ENCODE measurements at places on chromosomes 4 and X.

GRCh38 chr4:12579172-12579571 is 905.0 kb downstream of the RAB28 start:
- no peak for DNase-seq

DNA sequence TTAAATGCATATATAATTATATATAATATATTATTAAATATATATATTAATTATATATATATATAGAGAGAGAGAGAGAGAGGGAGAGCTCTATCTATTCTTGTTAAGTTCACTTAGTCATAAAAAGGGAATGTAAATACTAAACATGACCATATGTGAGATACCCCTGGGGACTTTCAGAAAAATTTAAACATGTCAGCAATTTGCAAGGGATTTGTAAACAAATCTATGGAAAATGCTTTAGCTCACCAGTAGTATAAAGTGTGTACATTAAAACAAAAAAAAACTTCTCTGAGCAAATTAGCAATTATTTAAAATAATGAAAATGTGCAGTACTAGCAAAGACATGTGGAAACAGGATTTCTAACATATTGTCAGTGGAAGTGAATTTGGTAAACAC is 1755.5 kb downstream of the PCDH19 start:
- no peak for DNase-seq

GRCh38 chr4:112371361-112371760 is 74.2 kb downstream of the ALPK1 start:
- DNase-seq: no peak

- DNase-seq: peak; percentile 8
Measured at GRCh38 chrX:153973127-153974002, 811 bp downstream of the TMEM187 start.

DNA sequence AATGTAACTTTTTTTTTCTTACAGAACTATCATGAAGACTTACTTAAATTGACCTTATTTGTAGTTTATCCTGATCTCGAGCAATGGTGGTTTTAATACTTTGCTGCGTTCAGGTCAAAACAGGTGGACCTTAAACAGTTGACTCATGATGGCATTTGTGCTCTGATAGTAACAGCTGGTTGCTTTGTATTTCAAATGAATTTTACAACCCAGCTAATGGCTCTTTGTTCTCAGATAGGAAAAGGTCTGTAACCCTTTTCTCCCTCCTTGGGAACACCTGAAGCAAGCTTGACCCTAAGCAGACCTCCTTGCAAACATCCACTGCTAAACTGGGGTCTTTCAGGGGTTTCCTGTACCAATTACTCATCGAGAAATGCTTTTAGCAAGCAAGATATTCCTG is 79.2 kb downstream of the F11 start:
- DNase-seq: no peak

GRCh38 chrX:10892621-10893225 is 218.4 kb upstream of the HCCS start:
- no peak for DNase-seq

- DNase-seq: no peak
Measured at GRCh38 chrX:121579016-121579760, 531.8 kb downstream of the GLUD2 start.

DNA sequence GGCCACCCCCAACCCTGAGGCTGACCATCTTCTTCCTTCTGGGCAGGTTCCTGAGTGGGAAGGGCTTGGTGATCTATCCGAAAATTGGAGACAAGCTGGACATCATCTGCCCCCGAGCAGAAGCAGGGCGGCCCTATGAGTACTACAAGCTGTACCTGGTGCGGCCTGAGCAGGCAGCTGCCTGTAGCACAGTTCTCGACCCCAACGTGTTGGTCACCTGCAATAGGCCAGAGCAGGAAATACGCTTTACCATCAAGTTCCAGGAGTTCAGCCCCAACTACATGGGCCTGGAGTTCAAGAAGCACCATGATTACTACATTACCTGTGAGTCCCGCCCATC is 9.7 kb downstream of the EFNB1 start:
- no peak for DNase-seq

DNA sequence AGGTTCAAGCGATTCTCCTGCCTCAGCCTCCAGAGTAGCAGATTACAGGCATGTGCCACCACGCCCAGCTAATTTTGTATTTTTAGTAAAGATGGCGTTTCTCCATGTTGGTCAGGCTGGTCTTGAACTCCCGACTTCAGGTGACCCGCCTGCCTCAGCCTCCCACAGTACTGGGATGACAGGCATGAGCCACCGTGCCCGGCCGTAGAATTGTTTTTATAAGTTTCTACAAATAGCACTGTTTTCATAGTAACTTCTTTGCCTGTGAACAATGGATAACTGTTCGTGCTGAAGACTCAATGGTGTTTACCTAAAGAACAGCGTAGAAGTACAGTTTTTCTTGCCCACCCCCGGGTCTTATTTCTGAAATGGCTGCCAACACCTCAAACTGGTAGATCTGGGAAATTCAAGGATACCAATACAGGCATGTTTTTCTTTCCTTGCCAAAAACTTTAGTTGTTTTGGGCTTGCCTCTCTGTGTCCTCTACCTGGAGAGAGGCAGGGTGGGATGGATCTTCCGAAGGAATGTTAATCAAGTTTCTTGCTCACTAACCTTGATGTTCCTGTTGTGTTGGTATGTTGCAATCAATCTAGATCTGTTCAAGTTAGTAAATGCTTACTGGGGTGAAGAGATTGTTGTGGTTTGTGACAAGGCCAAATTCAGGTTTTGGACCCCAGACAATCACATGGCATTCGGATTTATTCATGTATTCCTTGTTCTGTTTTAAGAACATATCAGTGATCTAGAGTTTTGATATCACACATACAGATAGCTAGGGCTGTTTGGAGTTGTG is 2.8 kb upstream of the RUFY3 start:
- DNase-seq: no peak

GRCh38 chr4:6059375-6059805 is 41.2 kb upstream of the C4orf50 start:
- DNase-seq: no peak

DNA sequence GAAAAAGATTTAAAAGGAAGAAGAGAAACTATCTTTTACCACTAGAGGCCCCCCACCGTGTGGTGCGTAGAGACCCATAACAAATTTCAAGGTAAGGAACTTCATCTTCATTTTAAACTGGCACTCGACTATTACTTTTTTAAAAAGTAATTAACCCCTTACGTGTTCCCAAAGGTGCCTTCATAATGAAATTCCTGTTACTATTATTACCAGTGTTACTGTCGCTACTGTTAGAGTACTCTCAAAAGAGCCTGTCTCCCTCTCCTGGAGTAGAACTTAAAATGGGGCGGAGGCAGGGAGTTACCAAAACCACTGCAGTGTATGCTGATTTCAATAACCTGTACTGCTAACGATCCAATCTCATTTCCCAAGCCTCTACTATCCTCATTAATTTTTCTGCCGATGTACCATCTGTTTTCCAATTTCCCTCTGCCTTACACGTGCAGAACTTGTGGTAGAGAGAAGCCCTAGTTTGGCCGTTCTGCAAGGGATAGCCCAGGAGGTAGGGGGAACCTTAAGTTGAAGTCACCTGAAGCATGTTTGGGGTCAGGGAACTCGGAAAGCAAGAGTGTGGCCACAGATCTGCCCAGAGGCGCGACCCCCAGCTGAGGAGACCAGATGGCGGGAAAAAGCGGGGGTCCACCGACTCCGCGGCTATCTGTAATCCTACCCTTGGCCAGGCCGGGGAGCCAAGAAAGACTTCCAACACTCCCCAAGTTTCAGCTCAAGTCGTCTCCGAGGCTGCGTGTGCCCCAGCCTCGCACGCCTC is 720 bp upstream of the STK26 start:
- no peak for DNase-seq

DNA sequence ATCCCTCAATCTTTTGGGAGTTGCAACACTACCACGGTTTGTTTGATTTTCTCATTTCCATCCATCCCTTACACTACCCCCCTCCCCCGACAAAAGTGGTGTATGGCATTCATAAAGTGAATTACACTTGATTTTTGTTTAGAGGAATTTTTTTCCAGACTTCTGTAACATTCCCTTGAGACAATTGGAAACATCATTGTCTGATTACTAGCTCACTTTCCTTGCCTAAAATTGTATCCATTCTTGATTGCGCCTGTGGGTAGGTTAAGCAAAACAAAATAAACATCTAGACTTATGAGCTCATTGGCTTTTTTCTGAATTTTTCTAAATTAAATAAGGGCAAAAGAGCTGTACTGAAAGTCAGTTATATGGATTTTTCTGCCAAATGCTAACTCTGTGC is 3.5 kb downstream of the GPC3 start:
- no peak for DNase-seq

- DNase-seq: no peak
Measured at GRCh38 chr4:111957116-111957515, 188.1 kb upstream of the FAM241A start.

- no peak for DNase-seq
Measured at GRCh38 chr4:99670409-99671073, 12.9 kb upstream of the C4orf54 start.

- DNase-seq: no peak
Measured at GRCh38 chrX:126701380-126701779, 118.1 kb upstream of the PRR32 start.

DNA sequence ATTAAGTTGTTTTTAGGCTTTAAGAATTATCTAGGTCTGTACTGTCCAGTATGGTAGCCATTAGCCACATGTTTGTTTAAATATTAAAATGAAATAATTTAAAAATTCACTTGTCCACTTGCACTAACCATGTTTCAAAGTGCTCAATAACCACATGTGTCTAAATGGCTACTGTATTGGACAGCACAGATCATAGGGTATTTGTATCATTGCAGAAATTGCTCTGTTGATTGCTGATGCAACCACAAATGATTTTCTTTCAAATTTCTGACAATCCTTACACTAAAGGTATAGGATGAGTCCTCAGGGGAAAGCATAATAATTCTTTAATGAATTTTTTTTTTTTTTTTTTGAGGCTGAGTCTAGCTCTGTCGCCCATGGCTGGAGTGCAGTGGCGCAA is 84.9 kb downstream of the KDM6A start:
- DNase-seq: no peak

GRCh38 chr4:19983072-19983471 is 268.6 kb upstream of the SLIT2 start:
- peak; percentile 84 for DNase-seq

DNA sequence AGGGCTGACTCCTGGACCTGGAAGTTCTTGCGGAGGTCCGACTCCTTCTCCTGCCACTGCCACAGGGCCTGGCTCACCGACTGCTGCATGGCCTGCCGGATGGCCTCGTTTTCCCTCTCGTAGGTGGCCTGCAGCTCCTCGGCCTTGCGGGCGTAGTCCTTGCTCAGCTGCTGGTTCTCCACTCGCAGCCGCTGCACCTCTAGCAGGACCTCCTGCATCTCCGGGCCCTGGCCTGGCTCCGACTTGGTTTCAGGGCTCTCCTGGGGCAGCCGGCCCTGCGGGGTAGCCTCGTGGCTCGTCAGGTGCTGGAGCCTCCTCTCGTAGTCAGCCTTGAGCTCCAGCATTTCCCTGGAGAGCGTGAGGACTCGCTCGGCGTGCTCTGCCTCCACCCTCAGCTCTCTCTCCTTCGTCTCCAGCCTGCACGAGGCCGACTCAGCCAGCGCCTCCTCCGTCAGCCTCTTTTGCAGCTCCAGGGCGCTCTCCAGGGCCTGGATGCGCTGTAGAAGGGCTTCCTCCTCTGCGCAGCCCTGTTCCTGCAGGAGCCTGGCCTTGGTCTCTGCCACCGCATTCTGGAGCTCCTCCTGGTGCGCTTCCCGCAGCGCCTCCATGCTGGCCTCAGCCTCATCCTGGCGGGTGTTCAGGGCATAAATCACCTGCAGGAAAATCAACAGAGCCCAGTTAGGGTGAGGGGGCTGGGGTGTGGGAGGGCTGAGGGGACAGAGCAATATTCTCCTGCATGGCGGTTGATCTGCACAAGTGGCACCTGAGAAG is 72.2 kb downstream of the FAM184B start:
- DNase-seq: no peak

GRCh38 chr4:89894649-89895550 is at the start of gene MMRN1:
TSS of gene MMRN1 (plus strand) at chr4:89894854. CDS start at chr4:89894972, 118 bp downstream.
- no peak for DNase-seq

DNA sequence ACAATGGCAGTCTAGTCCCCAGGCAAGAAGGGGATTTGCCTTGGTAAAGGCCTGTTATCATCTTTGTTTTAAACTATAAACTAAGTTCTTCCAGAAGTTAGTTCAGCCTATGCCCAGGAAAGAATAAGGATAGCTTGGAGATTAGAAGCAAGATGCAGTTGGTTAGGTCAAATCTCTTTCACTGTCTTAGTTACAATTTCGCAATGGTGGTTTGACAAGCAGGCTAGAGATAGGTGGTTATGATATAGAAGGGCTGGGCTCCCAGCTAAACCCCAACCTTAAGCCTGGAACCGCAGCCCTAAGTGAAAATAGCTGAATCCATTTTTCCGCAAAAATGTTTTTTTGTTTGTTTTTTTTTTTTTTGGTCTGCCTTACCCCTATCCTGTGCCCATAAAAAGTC is 41.8 kb upstream of the NEIL3 start:
- no peak for DNase-seq

DNA sequence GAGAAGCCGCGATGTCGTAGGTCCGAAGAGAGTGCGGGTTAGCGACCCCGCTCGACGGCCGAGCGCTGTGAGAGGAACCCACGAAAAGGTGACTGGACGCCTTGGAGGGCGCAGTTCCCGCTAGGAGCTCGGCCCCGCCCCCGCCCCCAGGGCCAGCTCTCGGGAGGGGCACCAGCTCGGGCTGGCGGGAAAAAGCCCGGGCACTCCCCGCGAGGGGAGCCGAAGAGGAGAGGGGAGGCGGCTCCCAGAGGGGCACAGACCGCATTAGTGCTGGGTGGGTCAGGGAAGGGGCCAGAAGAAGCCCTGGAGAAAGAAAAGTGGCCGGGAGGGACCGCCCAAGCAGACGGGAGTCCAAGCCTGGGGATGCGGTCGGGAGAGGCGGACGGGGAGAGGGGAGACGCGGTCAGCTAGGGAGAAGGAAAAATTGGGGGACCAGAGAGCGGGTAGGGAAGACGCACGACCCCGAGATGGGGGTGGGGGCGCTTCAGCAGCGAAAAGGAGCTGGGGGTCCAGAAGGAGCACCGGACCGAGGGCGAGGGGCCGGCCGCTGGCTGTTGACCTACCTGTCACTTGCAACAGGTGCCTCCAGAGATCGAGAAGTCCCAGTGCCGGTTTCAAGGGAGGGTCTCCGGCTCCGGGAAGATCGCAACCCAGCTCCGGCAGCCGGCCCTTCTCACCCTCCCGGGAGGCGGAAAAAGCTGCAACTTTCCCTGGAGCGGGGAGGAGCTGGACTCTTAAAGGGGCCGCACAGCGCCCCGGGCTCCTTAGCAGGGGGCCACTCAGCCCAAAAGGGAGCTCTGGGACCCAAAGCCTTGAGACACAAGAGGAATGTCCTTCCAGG is at the start of gene SYTL4:
Gene SYTL4, minus strand, starts transcription at position 681 of the 841 bp plus-strand sequence. CDS start 30,084 bp downstream, outside the sequence.
- DNase-seq: no peak

GRCh38 chr4:73193155-73193554 is 65.4 kb downstream of the ANKRD17 start:
- DNase-seq: no peak
